ENCODE measurements at places on chromosomes 7 and 10.

DNA sequence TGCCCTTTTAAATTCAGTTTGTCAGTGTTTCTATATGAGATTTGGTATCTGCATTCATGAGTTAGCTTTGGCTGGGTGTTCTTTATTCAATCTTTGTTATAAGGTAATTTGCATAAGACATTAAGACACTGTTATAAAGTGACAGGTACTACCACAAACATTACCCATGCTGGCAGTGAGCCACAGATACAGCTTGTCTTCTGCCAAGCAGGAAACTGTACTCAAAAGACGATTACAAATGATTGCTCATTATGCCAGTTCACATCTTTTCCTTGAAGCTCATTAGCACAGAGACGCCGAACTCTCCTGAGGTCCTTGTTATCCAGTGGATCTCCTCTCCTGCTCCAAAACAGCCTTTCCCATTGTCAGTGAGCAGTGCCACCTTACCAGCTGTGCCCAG is 30.4 kb downstream of the AMPH start:
- no peak for DNase-seq

GRCh38 chr7:50339990-50340500 is 35.5 kb downstream of the IKZF1 start:
- no peak for DNase-seq

GRCh38 chr10:92822060-92822634 is 26.2 kb upstream of the EXOC6 start:
- DNase-seq: no peak

DNA sequence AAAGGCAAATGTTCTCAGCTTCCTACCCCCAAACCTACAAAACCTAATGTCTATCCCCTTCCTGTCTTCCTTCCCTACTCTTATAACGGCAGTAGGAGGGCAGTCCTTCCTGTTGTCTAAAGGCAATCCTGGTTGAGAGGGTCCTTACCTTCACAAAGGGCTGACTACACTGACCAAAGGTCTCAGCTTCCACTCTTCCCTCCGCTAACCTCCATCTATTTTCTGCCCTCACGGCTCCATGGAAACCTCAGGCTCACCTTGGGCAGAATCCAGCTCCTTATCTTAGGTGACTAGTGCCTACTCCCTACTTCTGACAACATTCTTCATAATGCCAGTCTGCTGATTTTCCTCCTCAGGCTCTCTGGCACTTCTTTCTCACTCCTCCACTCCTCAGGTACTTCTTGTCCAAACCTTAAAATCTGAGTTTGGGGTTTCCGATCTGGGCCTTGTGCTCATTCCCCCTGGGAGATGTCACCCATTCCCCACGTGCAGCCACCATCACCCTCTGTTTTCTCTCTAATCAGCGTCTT is 542 bp downstream of the FBXL13 start:
- no peak for DNase-seq

DNA sequence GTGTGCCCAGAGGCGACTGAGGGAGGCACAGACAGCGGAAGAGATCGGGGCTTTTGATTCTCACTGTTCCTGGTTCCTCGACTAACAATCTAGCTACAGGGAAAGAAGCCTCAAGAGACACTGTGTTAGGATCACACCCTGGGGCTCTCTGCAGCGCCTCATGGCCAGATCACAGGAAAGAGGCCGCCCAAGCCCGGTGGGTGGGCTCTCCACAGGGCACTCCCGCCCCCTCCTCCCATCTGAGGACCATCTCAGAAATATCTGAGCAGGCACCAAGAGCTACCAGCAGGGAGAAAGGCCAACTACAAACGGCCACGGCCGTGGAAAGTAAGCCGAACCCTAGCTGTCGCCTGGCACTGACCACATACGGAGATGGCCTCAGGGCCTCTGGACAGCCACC is 224.2 kb downstream of the MLLT10 start:
- no peak for DNase-seq

DNA sequence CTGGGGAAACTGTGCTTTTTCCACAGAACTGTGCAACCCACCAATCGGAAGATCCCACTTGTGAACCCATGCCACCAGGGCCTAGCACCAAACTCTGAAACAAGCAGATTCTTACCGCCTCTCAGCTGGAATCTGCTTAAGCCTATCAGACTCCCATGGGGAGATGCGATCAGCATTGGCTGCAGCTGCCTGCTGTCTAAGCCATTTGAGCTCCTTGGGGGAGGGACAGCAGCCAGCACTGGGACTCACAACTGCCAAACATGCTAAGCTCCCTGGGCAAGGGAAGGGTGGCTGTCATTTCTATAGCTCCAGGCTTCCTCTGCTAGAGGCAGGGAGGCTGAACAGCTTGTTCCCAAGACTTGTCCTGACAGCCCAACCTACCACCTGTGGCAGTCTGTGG is 283.8 kb downstream of the CDK14 start:
- DNase-seq: no peak

DNA sequence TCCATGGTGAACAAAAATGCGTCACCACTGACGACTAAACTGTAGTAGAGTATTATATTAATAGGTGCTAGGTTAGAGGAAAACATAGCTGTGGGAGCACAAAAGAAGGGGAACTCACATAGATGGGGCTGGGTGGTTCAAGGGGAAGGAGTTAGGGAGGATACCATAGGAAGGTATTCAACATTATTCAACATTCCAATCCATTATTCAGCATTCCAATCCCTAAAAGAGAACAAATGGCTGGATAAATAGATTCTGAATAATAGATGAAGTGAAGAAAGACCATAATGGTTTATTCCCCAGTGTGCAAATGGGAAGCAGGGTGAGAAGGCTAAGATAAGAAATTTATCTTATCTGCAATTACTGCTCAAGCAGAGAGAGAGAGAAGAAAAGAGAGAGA is 61.4 kb downstream of the AASS start:
- no peak for DNase-seq

- no peak for DNase-seq
Observed at GRCh38 chr7:1942941-1943289, 272.8 kb downstream of the ELFN1 start.

- DNase-seq: no peak
Observed at GRCh38 chr7:3683546-3684539, 382.8 kb downstream of the SDK1 start.

DNA sequence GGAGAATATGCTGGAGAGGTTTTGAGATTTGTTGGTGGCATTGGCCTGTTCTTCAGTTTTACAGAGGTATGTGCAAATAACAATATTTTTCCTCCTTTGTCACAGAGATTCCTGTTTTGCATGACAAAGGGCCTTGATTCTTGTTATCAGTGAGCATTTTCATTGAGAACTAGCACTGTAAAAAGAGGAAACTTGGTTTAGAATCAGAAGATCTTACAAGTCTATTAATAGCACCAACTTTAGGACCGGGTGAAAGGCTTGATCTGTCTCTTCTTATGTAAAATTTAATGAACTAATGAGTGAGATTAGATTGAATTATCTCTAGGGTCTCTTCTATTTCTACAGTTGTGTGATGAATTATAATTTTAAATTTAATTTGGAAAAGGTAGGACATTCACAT is 25.5 kb downstream of the TSPAN13 start:
- no peak for DNase-seq

GRCh38 chr7:116731023-116731395 is 59.0 kb downstream of the MET start:
- no peak for DNase-seq

DNA sequence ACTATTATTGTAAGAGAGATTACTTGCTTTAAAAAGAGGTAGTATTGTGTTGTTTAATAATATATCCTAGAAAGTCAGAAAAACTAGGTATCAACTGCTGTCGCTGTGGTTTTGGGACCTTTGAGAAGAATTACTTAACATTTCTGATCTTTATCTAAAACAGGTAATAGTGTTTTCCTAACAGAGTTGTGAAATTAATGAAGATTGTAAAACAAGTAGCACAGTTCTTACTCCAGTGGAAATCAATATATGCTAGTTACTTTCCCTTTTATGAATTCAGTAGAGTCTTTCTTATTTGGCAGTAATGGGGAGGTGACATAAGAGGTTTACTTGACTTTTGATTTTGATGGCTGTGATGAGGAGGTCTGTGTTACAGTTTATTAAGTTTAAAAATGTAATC is 58.1 kb downstream of the KIF20B start:
- no peak for DNase-seq

DNA sequence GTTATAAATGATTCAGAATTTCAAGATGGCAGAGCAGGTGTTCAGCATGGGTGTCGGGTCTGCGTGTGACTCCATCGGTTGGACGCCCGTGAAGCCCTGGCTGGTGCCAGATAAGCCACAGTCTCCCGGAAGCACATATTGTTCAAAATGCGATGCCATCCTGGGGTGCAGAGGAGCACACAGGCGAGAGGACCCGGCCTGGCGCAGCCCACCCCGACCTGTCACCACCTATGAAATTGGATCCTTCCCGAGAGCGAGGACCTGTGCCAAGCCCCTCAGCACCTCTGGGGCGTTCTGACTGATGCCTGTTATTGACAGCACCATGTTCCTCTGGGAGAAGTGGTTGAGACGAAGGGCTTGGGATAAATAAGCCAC is 110.1 kb downstream of the ACTR3B start:
- no peak for DNase-seq

- DNase-seq: no peak
Observed at GRCh38 chr10:49608166-49609005, 1.7 kb upstream of the SLC18A3 start.

DNA sequence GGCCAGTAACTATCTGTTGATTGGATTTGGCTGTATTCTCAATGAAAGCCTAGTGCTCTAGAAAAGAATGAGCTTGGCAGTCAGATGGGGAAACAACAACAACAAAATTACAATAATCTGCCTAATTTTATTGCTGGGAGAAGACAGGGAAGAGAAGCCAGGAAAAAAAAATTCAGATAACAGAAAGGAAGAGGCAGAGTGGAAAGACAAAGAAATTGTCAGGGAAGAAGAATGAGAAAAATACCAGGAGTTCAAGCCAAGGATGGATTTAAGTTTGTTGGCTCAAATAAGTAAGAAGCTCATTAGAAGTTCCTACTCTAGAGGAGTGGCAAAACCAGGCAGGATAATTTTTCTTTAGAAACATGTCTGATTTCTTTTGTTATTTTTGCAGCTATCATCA is 45.9 kb upstream of the PRKG1 start:
- DNase-seq: no peak

- DNase-seq: no peak
Observed at GRCh38 chr10:16975188-16975587, 154.4 kb downstream of the CUBN start.

GRCh38 chr7:107946881-107947280 is 55.9 kb downstream of the DLD start:
- DNase-seq: no peak

- no peak for DNase-seq
Observed at GRCh38 chr10:26780106-26780792, 80.5 kb downstream of the ABI1 start.

GRCh38 chr7:151687523-151688235 is 168.0 kb upstream of the RHEB start:
- no peak for DNase-seq

GRCh38 chr7:45089341-45089891 is 647 bp upstream of the NACAD start:
- peak; percentile 98 for DNase-seq

DNA sequence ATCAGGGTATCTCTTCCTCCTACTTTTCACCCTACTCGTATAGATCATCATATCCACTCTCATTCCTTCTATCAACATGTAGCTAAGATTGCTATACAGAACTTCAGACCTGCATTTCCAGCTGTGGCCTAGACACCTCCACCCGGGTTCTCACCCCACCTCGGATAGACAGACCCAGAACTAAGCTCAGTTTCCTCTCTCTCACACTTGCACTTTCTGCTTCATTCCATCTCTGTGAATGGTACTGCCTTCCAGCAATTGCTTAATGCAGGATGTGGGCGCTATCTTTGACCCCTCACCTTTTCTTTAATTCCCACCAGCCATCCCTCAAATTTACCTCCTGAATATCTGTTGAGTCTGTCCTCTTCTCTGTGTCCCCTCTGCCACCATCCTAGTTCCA is 35.7 kb downstream of the AGK start:
- no peak for DNase-seq

GRCh38 chr7:2713370-2713769 is 25.4 kb downstream of the AMZ1 start:
- DNase-seq: no peak

GRCh38 chr7:73342645-73343044 is 14.7 kb downstream of the FKBP6 start:
- no peak for DNase-seq

GRCh38 chr10:127523476-127523875 is 25.6 kb upstream of the NPS start:
- no peak for DNase-seq

DNA sequence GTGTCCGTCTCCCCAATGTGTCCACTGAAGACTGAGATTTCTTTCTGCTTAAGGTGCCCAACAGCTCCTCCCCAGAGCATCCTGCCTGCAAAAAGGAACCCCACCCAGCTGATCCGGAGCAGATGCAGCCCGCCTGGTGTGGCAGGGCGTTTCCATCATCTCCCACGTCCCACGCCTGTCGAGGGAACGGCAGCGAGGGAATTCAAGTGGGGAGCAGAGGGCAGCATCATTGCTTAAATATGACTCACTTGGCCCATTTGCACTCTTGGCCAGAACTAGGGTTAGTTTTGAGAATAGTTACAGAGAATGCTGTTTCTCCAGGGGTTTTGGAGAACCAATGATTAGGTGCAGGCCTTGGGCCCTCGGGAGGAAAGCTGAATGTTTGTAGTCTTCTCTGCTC is 20.8 kb downstream of the VWA2 start:
- no peak for DNase-seq

GRCh38 chr7:39130274-39130673 is 152.6 kb downstream of the POU6F2 start:
- DNase-seq: no peak

DNA sequence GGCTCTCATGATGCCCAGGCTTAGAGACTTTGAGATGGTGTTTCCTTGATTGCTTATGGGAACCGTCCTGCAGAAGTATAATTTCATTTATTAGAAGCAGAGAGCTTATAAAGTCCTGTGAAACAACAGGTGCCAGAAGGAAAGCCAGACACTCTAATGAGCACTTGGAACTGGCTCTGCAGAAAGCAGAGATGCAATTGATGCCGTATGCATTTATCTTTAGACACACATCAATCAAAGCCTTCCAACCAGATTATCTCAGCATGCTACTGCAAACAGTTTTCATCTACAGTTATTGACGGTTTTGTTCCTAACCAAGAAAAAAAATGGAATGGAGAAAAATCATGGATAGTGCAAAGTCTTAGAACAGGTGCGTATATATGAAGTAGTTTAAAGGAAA is 371.7 kb upstream of the PRKCQ start:
- DNase-seq: no peak

DNA sequence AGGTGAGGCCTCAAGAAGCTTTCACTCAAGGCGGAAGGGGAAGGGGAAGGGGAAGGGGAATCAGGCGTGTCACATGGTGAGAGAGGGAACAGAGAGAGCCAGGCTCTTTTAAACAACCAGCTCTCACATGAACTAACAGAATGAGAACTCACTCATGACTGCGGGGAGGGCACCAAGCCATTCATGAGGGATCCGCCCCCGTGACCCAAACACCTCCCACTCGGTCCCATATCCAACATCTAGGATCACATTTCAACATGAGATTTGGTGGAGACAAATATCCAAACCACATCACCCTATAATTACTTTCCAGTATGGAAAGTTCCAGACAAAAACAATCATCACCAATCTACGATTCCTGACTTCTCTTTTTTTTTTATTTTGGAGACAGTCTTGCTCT is 22.9 kb downstream of the HIP1 start:
- no peak for DNase-seq

GRCh38 chr10:88759366-88760101 is at the start of gene LIPN:
Gene LIPN, plus strand, starts transcription at chr10:88760020. Its CDS starts 1,386 bp downstream, at chr10:88761406.
- DNase-seq: no peak

GRCh38 chr7:44291733-44292419 is 33.5 kb downstream of the CAMK2B start:
- no peak for DNase-seq

GRCh38 chr10:30656233-30656632 is 26.7 kb upstream of the LYZL2 start:
- no peak for DNase-seq

GRCh38 chr7:8714791-8715190 is 281.4 kb downstream of the NXPH1 start:
- DNase-seq: no peak

All from putamen (tissue), 1 donor.